ENCODE measurements at places on chromosomes 7 and 10.

DNA sequence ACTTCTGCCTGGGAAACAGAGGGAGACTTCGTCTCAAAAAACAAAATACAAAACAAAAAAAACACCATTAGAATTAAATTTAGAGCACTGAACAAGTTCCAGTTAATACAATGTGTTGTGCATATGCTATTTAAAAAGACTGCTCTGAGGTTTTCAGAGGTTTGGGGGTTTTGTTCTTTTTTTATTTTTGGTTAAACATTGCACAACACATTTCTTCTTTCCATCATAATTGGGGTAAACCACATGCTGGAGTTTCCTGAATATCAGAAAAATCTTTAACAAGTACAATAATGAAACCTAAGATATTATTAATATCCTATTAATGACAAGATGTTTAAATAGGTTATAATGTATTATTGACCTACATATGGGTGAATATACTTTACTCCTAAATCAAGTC, 26.3 kb downstream of the IGF2BP3 start:
- no peak for DNase-seq

- no peak for DNase-seq
These were observed 875.8 kb upstream of the KCND2 start for GRCh38 chr7:119397156-119397555.

DNA sequence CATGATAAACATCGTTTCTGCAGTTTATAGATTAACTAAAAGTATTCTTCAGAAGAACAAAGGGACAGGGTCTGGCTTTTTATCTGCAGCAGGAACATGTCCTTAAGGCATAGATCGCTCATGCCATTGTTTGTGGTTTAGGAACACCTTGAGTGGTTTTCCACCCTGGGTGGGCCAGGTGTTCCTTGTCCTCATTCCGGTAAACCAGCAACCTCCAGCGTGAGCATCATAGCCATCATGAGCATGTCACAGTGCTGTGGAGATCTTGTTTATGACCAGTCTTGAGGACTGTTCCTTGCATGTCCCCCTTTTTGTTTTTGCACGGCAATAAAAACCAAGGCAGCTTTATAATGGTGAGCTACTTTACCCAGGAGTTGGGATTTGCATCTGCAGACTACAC, 33.9 kb downstream of the STOX1 start:
- DNase-seq, result no peak

DNA sequence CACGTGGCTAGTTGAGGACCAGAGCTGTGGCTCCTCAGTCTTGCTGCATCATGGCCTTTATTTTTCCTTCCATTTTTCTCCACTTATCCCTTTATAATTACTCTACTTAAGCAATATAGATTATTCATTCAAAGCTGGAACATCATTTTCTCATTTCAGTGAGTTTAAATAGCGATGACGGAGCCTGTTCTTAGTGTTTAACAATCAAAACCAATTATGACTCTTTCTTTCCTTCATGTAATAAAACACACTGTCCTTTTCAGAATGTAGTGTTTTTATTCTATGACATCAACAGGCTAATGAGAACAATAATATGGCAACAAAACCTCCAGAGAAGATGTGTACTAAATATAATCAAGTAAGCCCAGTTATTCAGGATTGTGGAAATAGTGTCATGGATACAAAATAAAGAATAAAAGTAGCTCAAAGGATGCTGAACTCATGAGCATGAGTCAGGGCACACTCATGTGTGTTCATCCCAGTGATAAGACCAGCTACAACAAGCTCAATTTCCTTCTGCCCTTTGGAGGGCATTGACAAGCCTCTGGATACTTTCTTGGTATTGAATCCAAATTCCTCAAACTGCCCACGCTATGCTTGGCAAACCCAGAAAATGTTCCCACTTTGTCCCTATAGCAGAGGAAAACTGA, 188.4 kb downstream of the CYP26A1 start:
- DNase-seq, result no peak

GRCh38 chr7:84231157-84231556, 36.6 kb upstream of the SEMA3A start:
- DNase-seq, result no peak

DNA sequence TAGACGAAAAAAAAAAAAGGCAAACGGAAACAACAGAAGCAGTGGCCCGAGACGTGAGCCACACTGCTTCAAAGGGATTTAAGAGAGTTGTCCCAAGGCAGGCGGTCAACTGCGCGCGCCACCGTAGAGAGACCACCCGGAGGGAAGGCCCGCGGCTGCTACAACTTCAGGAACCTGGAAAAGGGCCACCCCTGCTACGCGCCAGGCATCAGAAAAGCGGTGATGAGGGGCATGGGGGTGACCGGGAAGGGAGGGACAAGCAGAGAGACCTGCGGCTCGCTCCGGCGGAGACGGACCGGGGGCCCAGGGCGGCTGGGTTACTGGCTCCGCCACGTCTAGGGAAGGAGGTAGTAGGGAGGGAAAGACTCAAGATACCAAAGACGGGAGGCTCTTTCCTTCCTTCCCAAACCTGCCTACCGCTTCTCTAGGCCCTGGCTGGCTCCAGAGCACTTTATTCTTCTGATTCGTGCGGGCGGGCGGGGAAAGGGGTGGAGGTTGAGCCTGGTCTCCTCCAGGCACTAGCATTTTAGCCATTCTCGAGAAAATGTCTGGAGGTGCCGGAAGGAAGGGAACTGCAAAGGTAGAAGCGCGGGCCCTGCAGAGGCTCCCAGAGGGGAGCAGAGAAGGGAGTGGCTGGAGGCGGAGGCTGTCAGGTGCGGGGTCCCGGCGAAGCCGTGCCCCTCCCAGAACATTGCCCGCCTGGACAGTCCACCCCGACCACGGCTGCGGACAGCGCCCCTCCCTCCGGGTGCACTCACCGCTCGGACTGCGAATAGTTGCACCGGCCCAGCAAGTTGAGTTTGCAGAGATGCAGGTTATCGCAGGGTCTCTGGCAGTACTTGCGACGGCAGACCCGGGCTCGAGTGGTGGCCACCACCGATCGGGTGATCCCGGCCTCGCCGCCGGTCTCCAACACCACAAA, 993 bp downstream of the ZC3HAV1 start:
- peak; percentile 5 for DNase-seq

DNA sequence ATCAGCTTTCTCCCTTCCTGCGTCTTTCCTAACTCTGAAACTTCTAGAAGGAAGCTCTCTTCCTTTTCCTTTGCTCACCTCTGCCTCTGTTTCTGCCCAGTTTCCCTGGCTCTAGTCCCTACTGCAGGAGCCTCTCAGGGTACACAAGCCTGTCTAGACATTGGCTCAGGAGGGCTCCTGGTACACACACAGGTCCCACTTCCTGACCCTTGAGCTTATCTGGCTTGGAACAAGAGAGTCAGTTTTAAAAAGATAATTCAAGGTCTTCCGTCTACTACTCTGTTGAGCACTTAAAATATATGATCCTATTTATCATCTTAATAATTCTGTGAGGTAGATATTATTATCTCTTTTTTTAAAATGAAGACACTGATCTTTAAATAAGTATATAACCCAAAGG, 140.7 kb downstream of the RTKN2 start:
- DNase-seq, result no peak

GRCh38 chr7:47047384-47047783, 534.5 kb downstream of the TNS3 start:
- no peak for DNase-seq

GRCh38 chr10:3110782-3111620, 43.7 kb downstream of the PFKP start:
- no peak for DNase-seq
